ENCODE measurements at places on chromosomes 1 and 21.

DNA sequence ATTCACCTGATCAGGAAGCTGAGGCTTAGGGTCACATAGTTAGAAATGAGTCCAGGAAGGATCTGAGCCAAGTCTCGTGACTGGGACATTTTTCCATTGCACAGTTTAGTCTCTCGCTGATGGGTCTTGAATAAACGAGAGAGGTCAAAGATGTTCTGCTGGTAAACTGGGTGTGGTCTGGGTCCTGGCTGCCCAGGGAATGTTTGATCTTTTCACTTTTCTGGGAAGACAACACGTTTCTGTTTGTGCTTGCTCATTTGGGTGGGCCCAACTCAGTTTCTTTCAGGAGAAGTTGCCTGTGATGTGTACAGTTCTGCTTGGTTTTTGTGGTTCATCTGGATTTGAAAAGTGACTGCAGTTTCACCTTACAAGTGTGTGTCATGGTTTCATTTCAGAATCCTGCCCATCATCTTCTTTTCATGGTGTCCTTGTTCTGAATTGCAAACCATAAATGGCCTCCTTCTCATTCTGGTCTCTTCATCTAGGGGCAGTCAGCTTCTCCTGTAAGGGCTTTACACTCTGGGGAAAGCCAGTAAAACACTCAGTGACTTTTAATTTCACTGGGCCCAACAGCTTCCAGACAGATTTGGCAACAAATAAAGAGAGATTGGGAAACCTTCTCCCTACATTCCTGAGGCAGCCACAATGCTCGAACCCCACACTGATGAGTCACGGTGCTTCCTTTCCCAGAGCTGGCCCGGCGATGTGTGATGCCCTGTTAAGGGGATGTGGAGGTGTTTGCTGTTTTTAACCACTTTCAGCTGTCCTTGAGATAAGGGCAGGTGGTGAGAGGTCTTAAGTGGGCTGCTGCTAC, 7.2 kb upstream of the TACSTD2 start:
- DNase-seq = no peak

GRCh38 chr1:200741551-200742207, 3.0 kb downstream of the CAMSAP2 start:
- DNase-seq = no peak

- peak; percentile 62 for DNase-seq
Observed at GRCh38 chr1:169572187-169572586, 14.1 kb downstream of the F5 start.

DNA sequence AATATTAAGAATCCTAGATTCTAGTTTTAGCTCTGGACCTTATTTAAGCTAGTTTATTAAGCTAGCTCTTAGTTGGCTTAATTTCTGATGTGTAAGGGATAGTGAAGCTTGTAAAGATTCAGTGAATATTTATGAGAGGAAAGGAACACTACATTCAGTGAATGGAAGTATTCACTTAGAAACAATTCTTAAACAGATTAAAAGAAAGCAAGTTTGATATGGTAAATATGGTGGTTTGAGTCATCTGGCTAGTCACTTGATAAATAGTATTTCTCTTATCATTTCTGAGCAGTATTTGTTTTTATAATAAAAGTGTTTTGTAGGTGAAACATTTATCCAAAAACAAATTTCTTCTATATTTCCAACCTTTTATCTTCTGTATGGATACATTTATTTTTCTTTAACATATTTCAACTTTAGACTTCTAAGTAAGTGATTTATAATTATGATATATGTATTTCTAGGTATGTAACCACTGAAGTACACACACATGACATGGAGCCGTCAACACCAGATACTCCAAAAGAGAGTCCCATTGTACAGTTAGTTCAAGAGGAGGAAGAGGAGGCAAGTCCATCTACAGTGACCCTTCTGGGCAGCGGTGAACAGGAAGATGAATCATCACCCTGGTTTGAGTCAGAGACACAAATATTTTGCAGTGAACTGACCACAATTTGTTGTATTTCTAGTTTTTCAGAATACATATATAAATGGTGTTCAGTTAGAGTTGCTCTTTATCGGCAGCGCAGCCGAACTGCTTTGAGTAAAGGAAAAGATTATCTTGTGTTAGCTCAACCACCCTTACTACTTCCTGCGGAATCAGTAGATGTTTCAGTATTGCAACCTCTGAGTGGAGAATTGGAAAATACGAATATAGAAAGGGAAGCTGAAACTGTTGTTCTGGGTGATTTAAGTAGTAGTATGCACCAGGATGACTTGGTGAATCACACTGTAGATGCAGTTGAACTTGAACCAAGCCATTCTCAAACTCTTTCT, 55.6 kb downstream of the SUCO start:
- peak; percentile 6 for DNase-seq

- DNase-seq = no peak
Observed at GRCh38 chr1:244083383-244083943, 32.4 kb downstream of the ZBTB18 start.

DNA sequence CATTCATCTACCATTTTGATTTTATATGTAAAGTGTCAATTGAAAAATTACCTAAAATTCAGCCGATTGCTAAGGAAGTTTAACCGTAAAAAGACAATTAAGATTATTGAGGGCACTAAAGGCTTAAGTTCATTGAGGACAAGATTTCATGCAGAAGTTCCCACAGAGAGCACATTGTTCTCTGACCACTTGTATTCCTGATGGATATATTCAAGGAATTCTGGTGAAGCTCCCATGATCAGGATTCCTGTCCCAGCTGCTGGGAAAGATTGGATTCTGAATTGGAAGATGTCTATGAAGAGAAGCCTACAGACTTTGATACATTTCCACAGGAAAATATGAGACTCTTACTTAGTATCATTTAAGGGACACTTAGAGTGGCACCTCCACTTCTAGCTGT, 209.2 kb upstream of the KCTD3 start:
- DNase-seq = no peak

GRCh38 chr1:214296860-214297745, 16.1 kb downstream of the SMYD2 start:
- DNase-seq = no peak

All from CD4-positive, alpha-beta T cell treated with Interleukin-2 at 100 ng/mL for 4 hours (primary cell).